ENCODE measurements at places on chromosomes 3 and 15.

DNA sequence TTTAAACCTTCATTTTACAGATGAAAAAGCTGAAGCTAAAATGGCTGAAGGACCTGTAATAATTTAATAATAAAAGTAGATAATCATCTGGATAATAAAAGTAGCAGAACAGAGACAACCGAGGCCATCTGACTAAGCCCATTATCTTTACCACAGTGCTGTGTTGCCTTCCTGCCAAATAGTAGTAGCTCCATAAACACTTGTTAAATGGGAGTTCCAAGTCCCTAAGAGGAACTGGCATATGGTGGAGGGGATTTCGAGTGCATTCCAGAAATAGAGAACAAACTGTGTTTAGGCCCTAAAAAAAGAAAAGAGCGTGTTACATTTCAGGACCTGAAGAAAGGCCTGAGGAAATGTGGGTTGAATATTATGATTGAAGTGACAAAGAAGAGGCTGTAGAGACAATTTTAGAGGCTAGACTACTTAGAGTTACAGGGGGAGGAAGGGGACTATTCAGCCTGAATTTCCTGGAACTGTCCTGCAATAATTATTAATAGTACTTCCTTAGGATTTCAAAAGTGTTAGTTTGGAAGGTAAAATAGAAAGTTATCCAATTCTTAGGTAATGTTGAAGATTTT is 424.3 kb downstream of the ROBO2 start:
- DNase-seq = no peak

GRCh38 chr3:162072656-162073164 is 576.1 kb downstream of the OTOL1 start:
- DNase-seq = no peak

DNA sequence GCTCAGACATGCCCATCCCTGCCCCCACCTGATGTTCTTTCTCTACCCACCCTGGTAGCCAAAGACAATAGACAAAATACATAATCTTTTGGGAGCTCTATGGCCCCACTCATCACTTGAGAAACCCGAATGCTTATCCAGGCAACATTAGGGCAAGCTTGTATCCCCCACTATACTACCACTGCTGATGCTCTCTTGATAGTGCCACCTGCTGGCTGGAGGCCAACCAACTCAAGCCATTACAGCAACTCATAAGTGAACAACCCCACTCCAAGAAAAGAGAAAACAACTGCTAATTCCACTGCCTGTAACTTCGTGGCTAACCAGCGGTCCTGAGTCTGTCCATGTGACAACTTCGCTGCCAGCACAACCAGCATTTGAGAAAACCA is 342.5 kb upstream of the TGFBR2 start:
- DNase-seq = no peak

GRCh38 chr3:86969500-86970189 is 21.3 kb downstream of the VGLL3 start:
- no peak for DNase-seq

DNA sequence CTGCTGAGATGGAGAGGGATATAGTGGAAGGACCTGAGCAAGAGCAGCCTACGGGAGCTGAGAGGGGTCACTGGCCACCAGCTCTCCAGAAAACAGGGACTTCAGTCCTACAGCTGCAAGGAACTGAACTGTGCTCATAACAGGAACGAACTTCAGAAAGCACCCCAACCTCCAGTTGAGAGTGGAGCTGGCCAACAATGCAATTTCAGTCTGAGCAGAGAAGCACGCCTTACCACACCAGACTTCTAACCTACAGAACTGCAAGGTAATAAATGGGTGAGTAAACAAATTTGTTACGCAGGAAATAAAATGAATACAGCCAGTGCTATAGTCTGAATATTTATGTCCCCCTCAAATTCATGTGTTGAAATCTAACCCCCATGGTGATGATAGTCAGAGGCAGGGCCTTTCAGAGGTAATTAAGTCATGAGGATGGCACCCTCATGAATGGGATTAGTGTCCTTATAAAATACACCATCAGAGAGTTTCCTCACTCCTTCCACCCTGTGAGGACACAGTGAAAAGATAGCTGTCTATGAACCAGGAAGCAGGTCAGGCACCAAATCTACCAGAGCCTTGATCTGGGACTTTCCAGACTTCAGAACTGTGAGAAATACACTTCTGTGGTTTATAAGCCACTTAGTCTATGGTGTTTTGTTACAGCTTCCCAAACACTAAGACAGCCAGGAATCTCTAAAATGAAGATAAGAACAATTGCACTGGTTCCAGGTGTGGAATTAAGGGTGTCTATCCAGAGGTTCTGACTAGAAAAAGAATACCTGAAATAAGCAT is 58.6 kb downstream of the SYNM start:
- no peak for DNase-seq

DNA sequence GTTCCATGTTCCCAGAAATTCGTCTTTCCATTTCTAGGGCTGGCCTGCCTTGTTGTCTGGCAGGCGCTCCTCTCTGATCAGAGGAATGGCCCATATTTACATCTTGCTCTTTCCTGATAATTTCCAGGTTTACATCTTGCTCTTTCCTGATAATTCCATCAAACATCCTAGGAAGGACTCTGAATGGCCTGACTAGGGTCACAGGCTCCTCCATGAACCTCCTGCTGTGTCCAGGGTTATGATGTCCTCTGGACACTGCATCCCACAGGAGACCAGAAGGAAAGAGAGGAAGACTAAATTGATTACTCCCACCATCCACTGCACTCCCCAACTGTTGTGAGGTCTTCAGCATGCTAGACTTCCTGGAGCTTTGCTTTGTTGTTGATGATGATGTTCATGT is 75.4 kb downstream of the CLSTN2 start:
- DNase-seq = no peak

- no peak for DNase-seq
These were observed 27.2 kb downstream of the AQR start for GRCh38 chr15:34942363-34942762.

DNA sequence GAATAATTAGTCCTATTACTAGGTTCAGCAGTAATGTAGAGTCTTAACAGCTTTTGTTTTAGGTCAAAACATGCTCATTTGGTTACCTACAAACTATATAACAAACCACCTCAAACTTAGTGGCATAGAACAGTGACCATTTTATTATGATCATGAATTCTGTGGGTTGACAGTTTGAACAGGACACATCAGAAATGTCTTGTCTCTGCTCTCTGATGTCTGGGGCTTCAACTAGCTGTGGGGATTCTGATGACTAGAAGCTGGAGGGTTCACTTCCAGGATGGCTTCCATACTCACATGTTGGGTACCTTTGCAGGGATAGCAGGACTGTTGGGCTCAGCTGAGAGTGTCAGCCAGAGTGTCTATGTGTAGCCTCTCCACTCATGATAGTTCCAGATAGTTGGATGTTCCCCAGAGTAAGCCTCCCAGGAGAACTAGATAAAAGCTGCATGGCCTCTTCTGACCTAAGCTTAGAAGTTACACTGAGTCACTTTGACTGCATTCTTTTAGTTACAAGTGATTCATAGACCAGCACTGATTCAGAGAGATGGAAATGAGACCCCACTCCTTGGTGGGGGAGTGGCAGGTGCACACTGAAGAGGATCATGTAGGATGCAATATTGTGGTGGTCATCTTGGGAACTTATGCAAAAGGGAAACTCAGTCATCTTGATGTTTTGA is 32.6 kb downstream of the PLCL2 start:
- DNase-seq = no peak

DNA sequence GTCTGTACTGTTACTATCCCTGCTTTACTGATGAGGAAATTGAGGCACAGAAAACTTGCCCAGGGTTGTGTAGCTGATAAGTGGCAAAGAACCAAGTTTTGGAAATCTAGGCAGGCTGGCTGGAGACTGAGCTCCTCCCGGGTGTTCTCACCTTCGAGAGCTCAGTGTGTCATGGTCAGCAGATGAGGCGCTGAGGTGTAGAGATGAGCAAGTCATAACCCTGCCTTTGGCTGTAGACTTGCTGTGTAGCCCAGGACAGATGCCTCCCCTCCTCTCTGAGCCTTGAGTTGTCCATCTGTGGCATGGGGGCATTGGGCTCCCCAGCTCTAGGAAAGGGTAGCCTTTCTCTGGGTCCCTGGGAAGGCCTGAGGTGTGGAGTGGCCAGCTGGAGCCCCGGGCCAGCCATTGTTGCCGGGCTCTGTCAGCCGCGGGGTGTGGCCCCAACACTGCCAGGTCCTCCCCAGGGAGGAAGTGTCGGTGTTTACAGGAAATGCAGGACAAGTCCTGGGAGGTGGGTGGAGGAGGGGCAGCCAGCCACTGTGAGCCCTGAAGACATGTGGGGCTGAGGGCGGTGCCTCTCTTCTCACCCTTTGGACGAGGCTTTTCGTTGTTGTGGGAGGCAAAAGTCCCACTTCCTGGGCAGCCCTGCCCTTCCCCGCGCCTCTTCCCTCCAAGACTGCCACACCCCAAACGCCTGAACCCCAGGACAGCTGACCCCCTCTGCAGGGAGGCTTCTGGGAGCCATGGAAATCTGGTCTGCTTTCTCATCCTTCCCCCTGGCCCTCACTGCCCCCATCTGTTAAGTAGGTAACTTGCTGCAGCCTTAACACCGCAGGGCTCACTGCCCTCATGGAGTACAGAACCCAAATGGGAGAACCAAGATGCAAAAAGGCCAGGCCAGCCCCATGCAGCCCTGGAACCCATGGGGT is 29.1 kb downstream of the FGD5 start:
- peak; percentile 84 for DNase-seq

GRCh38 chr3:184742676-184743135 is 30.8 kb upstream of the MAGEF1 start:
- peak; percentile 9 for DNase-seq

DNA sequence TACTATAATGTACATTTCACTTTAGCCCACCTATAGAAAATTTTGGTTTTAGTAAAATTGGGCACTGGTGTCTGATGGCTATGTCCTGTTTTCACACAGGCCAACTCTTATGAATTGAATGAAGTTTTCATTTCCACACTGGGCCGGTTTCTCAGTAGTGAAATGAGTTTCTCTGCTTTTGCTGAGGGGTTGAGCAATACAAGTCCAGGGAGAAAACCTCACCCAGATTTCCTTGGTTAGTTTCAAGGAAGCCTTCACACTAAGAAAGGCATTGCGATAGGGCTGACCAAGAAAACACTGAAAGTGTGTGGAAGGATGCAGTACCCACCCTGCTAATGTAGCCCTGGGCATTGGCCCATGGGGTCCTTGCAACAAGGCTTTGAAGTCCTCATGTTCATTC is 331.5 kb upstream of the CFAP20DC start:
- no peak for DNase-seq

DNA sequence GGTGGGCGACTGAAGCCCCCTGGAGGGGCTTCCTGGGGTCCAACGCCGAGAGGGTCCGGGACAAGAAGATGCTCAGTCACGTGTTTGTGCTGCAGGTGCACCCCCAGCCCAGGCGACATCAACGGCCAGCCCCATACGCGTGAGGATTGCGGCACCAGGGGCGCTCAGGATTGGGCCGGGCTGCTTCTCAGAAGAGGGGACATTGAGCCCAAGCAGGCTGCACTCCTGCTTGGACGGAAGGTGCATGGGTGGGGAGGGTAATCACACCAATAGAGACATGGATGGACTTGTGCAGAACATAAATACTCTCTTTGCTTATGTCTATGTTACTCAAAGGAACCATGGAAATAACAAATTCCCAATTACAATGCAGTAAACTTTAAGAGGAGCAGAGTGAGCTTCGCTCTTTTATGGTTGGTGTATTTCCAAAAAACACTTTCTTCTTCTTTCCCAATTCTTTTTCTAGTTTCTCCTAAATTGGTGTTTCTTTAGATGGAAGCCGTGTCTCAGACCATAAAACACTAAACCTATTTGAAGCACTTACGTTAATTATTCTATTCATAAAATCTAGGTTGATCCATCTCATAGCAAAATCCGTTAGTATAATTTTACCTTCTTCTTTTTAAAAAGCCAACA is 182.7 kb downstream of the GOLGA6L6 start:
- no peak for DNase-seq

DNA sequence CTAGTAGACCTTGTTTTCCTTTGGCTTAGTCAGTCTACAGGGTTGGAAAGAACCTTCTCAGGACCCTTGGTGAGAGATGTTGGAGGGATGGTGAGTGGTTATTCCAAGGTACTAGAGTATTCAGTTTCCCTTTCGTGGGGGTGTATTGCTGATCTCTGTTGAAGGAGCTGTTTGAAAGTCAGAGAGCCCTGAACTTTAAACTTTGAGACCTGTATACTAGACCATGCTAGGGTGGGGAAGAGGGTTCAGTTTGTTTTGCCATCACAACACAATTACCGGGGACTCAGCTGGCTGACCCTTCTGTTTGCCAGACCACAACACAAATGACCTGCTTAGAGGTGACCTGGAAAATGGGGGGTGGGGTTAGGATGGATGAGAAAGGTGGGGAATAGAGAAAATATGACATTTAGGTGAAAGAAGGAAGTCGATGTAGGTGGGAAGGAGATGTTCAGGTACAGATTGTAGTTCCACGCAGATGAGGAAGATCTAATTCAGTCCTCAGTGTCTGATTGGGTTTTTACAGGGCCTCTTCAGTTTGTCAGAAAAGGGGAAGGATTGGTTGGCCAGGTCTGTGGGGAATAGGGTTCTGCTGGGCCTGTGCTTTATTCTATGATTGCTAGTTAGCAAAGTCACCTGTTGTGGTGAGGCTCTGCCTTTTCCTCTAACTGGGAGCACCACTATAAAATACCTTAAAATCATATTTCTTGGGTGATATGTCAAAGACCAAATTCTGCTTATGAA is 6.8 kb downstream of the UBE2E2 start:
- DNase-seq = no peak

GRCh38 chr15:62601777-62602545 is 436.9 kb upstream of the C2CD4B start:
- no peak for DNase-seq

DNA sequence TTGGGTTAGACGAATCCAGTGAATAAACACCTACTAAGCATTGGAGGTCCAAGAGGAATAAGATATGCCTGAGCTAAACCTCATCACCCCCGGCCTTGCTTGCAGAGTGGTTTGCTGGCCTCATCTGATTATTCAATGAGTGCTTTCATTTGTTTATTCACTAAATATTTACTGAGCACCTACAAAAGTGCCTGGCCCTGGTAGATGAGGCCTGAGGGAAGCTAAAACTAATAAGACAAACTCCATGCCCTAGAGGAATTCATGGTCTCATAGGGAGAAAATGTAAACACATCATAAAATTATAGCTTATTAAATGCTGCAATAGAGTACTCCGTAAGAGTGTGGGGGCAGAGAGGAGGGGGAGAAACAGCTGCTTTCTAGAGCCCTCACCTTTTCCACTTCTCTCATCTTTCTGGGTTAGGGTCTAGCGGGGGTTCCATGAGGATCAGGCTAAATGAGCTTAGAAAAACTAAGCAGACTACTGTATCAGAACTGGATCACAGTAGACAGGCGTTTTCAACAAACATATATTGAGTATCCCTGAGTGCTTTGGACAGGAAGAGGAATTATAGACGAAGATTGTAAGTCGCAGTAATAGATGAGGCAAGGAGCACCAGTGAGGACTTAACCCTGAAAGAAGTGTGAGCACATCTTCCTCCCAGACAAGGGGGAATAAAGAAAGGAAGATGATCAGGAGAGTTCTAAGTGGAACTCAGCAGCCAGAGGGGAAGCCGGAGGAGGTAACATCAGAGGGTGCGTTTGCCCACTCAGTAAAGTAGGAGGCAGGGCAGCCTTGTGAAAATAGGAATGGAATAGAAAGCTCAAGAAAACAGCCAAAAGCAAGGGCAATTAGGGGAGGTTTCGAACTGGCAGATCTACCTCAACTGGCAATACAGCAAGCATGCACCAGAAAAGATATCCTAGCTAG is 31.5 kb upstream of the LAMP3 start:
- DNase-seq = no peak

GRCh38 chr3:25689226-25689625 is 24.5 kb upstream of the TOP2B start:
- DNase-seq = no peak

All from Peyer's patch (tissue), 4 donors.